T-helper 17 cell (primary cell): ENCODE measurements at places on chromosomes 12 and 14. TPM values are rescaled to one million over a fixed set of nuclear protein-coding genes. Genes with fewer than 3 reads are reported as not detected.

Gene CEP128
- 25.1 TPM for total RNA-seq

GRCh38 chr14:91267965-91268437 lies 23.5 kb upstream of the GPR68 start:
- DNase-seq, result no peak
- peak overlapping the region; percentile 79 for H3K27ac ChIP-seq
- H3K36me3 ChIP-seq, result peaks cover 12% of the 10 kb centered on the region
- no peak overlapping the region for H3K4me3 ChIP-seq
- H3K4me1 ChIP-seq, result peaks cover 42% of the 10 kb centered on the region

- no peak overlapping the region for H3K4me3 ChIP-seq
- no peaks in the 10 kb centered on the region for H3K4me1 ChIP-seq
- no peaks in the 10 kb centered on the region for H3K27me3 ChIP-seq
- H3K36me3 ChIP-seq, result no peaks in the 10 kb centered on the region
These were observed 667.3 kb downstream of the SLC16A7 start for GRCh38 chr12:60263161-60263560.

DNA sequence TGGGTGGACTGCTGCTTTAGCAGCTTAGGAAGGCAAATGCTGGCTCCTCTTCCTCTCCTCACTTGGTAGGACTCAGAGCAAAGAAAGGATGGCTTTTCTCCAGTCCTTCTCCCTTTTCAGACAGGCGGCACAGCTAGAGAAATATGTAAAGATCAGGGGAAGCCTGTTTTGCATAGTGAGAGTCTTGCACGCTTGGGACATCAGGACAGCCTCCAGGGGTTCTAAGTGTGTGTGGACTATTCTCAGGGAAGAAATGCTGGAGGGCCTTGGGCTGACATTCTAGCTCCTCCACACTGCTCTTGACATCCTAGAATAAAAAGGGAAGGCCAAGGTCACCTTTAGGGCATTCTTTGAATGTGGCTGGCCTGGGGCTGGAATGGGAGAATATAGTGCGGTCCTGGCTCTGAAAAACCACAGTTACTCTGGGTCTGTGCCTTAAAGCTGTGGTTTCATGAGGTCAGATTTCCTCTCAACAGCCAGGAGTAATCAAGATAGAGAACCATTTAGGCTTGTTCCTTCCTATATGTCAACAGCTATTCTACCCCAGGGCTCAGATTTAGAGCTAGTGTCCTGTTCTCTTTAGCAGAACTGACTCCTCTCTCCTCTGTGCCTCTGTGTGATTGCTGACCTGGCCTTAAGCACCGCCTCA lies 24.3 kb downstream of the CMA1 start:
- no peak for DNase-seq
- H3K4me3 ChIP-seq, result no peak overlapping the region
- H3K27me3 ChIP-seq, result no peaks in the 10 kb centered on the region
- H3K27ac ChIP-seq, result peak overlapping the region; percentile 34

GRCh38 chr12:112029301-112029700 lies 16.1 kb downstream of the ERP29 start:
- H3K36me3 ChIP-seq, result peaks cover 4% of the 10 kb centered on the region
- no peaks in the 10 kb centered on the region for H3K27me3 ChIP-seq
- no peak for DNase-seq
- H3K27ac ChIP-seq, result no peak overlapping the region
- H3K4me1 ChIP-seq, result peaks cover 19% of the 10 kb centered on the region

GRCh38 chr14:52253503-52253902 lies 14.0 kb upstream of the PTGDR start:
- no peak overlapping the region for H3K4me3 ChIP-seq
- peaks cover 7% of the 10 kb centered on the region for H3K27me3 ChIP-seq
- DNase-seq, result no peak
- no peak overlapping the region for H3K27ac ChIP-seq
